T1000 (cell line): ENCODE measurements at places on chromosomes 3 and 15.

- no peak for DNase-seq
Measured at GRCh38 chr3:46206282-46207015, 1.7 kb downstream of the CCR1 start.

DNA sequence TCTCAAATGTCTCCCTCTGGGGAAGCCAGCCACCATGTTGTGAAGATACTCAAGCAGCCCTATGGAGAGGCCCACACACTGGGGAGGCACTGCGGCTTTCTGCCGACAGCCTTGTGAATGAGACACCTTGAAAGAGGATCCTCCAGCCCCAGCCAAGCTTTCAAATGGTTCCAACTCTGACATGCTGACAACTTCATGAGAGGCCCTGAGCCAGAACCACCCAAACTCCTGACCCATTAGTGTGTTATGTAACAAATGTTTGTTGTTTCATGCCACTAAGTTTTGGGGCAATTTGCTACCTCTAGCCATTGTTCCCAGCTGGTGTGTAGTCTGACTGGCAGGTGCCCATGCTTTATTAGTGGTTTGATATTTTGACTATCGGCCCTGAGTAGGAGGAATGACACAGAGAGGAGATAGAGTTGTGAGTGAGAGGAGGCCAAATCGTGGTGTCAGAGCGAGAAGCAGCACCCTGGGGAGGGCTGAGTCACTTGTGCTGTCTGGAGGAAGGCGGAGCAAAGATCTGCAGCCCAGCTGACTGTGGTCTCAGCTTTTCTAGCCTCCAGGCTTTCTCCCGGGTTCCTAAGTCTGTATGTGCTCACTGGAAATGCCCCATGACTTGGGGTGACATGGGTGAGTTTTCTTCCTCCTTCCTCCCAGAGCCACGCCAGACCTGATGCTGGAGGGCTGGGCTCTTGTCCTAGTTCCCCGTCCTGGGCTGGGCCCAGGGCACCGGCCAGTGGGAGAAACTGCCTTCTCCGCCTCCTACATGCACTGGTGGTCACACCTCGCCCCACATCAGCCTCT lies 56.7 kb upstream of the BLM start:
- DNase-seq = peak; percentile 77

GRCh38 chr3:122497425-122497824 lies 17.3 kb downstream of the KPNA1 start:
- DNase-seq = no peak

- no peak for DNase-seq
Measured at GRCh38 chr15:51496246-51496645, 126.3 kb downstream of the DMXL2 start.
